ENCODE measurements at places on chromosomes 16 and 17.

DNA sequence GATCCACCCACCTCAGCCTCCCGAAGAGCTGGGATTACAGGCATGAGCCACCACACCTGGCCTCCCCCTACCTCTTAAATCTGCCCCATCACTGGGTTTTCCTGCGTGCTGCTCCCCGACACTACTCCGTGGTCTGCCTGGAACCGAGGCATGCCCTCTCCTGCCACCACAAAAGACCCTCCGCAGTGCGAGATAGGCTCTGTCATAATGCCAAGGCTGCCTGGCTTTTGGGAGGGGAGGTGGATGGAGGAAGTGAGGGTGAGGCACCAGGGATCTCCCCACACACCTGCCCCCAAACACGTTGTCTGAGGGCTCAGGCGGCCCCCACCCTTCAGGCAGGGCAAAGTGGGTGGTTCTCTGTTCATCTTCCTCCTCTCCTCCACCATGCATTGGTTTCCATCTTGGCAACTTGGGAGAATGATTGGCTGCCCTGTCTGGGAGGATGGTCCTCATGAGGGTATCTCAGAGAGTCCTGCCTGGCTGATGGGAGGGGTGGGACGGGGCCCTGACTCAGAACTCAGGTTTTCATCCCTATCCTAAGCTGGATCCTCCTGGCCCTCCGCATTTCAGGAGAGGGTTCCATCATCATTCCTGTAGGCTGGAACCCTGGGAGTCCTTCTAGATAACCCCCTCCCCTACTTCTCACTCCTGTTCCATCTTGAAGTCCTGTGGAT lies 23.2 kb downstream of the IGFBP4 start:
- DNase-seq, result peak; percentile 30

DNA sequence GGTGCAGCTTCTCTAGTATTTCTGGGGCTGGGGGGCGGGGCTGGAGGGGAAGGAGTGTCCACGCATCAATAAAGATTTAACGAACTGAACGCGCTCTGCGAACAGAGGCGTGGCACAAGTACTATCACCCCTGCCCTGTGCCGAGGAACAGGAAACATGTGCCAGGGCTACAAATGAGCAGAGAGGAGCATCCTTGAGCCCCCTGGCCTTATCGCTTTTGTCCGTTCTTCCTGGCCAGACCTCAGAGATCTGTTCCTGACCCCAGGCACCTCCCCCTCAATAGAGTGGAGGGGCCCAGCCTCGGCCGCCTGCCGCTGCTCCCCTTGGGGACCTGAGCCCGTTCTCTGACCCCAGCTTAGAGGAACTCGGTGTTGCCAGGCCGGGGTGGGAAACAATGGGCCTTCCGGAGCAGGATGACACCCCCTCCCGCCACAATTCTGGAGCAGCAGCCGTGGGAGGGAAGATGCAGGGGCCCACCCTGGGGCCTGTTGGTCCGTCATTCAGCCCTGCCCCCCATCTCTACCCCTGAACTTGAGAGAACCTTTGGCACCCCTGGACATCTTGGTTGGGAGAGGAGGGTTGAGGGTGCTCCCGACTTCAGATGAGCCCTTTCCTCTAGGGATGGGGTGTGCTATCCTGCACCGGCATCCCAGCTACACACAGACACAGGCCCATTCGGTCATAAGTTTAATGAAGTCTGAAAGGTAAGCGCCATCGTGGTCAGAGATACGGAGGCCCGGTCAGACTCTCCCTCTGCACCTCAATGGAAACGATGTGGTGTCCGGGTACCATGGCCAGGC lies 1.1 kb downstream of the NAA38 start:
- DNase-seq, result peak; percentile 88

GRCh38 chr17:14078027-14078426 lies 8.7 kb downstream of the COX10 start:
- no peak for DNase-seq

GRCh38 chr17:36197387-36197703 lies 787 bp upstream of the CCL3L1 start:
- no peak for DNase-seq

GRCh38 chr16:50311134-50311528 lies 44.8 kb downstream of the ADCY7 start:
- DNase-seq, result no peak

GRCh38 chr16:53843084-53843483 lies 139.1 kb downstream of the FTO start:
- no peak for DNase-seq

DNA sequence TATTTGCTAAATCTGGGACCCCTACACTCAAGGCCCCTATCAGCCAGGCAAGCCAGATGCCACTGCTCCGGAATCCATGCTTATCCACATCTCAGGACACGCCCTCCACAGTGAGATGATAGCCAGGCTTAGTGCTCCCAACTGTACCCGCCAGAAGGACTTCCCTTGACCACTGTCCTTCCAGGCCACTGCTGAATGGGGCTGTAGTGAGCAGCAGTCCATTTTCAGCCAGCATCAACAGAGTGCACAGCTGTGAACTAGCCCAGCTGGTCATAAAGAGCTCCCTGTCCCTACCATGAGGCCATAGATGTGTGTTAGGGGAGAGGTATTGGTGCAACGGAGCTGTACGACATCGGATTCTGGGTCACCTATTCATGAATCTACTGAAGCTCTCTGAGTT lies 13.0 kb upstream of the MED9 start:
- no peak for DNase-seq

GRCh38 chr16:57131351-57131970 lies 39.1 kb downstream of the CPNE2 start:
- no peak for DNase-seq

GRCh38 chr16:57603115-57604024 lies 25.1 kb upstream of the ADGRG1 start:
- DNase-seq, result no peak

- no peak for DNase-seq
Observed at GRCh38 chr17:6714315-6714874, 1.2 kb upstream of the SLC13A5 start.

DNA sequence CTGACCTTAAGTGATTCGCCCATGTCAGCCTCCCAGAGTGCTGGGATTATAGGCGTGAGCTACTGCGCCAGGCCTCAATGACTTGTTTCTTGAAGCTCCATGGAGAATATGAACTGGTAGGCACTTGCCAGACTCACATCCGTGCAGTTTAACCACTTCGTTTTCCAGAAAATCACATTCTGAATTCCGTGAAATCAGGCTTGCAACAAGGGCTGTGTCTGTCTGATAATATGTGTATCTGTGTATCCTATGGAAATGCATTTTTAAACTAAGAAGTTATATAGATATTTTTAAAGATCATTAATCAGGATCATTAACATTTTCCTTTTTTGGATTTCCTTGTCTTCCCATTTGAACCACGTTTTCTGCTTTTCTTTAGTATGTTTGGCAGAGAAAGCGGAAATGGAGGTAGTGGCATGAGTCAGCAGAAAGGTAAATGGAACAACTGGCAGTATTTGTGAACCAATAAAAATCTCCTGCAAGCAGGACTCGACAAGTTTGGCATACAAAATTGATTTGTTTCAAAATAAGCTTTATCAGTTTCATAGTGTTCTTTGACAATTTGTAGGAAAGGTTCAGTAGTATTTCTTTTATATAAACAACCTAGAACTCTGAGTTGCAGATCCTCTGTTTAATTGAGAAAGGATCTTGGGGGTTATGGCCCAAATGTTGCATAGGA lies 33.0 kb downstream of the USP10 start:
- no peak for DNase-seq

DNA sequence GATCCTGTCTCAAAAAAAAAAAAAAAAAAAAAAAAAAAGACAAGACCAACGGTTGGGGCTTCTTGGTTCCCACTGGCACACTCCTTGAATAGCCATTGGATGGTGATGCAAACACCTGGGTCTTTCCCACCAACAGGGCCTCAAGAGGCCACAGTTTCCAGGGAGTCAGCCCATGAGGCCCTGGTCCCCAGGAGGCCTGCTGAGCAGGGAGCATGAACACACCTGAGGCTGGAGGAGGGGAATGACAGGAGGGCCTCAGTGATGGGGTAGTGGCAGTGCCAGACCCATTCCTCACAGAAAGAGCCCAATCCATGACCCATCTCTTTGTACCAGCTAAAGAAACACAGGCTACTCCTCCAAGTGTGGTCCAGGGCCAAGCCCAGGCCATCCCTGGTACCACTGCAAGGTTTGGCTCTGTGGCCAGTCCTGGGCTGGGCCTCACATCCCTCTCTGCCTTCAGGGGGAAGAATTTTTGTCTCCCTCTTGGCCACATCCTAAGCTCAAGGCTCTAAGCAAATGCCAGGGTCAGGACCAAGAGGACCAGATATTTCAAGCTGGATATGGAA lies 13.9 kb downstream of the ARL2BP start:
- DNase-seq, result no peak

- DNase-seq, result no peak
Observed at GRCh38 chr16:13873835-13874438, 46.0 kb upstream of the ERCC4 start.

DNA sequence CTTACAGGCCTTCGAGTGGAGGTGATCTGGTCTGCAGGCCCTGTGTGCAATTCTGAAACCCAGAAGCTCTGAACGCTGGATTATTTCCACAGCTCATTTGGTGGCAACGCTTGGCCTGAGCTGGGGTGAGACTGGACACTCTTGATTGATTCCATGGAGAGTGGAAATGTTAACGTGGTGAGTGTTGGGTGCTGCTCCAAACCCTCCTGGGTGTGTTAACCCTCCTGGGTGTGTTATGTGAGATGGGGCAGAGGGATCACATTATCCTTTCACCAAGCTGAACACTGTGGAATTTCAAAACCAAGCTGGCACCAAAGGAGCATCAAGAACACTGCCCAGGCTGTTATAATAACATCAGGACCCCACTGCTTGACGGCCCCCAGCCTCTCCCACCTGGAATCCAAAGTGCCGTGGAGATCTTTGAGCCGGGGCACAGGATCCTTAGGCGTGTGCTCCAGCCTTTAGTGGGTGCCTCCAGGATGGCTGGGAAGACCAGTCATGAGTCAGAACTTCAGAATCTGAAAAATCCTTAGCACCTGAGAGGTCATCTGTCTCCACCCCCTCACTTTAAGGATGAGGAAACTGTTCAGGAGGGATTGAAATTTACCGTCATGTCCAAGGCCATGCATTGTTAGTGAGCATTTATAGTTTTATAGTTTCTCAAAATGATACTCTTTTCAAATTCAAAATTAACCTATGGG lies 75.0 kb downstream of the RPTOR start:
- no peak for DNase-seq
